ENCODE measurements at places on chromosomes 2 and 18. TPM values are rescaled to one million over a fixed set of nuclear protein-coding genes. Genes with fewer than 3 reads are reported as not detected.

GRCh38 chr2:38170067-38170466 is 94.1 kb upstream of the CYP1B1 start:
- DNase-seq = no peak

DNA sequence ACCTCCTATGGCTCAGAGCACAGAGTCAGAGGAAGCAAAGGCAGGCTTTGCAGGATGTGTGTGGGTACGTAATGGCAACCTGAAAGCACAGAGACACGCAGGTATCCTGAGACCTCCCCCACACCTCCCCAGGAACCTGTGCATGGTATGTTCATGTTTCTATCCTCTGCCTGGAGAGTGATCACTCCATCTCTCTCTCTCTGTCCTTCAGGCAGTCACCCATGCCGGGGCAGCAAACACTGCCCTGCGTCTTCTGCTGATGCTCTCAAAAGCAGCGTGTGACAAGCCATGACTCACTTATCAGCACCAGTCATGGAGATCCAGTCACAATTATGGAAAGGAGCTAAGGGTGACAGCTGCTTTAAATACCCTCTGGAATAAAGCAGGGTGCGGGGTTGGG is 52.7 kb downstream of the PDCL3 start:
- DNase-seq = no peak

DNA sequence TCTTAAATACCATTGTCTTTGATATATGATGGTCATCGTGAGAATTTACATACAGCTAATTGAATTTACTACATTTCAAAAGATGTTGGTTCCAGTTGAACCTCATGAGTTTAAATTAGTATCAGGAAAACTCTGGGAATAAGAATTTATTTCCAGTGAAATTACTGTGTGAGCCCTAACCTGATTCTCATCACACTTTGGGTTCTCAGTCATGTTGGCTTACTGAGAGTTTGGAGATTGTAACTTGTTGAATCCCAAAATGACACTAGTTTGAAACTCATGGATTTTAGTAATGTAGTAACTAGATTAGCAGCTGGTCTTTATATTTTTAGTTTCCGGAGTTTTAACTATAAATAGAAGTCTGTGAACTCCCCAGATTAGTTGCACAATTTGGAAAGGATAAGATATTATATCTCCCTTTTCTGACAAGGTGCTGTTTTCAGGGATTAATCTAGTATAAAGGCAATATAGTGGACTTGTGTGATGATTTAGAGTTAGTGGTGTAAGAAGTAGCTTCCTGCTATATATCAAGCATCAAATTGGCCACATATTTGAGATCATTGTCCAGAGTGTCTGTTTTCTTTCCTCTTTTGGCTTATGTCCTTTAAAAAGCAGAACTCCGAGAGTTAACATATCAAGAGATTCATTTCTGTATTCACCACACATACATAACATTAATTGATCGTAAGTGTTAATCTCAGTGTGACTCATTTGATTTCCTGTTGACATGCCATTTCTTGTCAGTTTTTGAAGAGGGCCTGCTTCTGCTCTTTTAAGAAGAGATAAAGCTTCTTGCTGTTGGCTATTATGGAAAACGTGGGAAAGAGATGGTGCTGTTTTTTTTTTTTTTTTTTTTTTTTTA is 15.7 kb downstream of the NDUFV2 start:
- peak; percentile 71 for DNase-seq

- no peak for DNase-seq
Measured at GRCh38 chr2:219748671-219749570, 121.5 kb downstream of the SLC4A3 start.

The PROC gene
- under 0.01 TPM for total RNA-seq

- DNase-seq = no peak
Measured at GRCh38 chr2:85954590-85955458, 66.0 kb upstream of the ST3GAL5 start.

DNA sequence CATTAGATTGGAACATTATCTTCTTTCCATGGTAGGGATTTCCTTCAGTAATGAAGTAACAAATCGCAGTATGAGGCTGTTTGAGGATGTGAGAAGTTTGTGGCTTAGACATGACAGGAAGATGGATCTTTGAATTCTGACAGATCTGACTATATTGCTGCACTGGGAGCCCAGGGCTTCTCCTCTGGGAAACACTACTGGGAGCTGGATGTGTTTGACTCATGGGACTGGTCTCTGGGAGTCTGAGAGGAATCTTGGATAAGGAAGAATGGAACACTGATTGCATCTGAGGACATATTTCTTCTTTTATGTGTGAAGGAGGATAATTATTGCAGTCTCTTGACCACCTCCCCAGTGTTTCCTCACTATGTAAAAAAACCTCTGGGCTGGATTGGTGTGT is 77.2 kb upstream of the ST6GAL2 start:
- DNase-seq = no peak

GRCh38 chr2:105736145-105736544 is 8.6 kb upstream of the NCK2 start:
- no peak for DNase-seq

DNA sequence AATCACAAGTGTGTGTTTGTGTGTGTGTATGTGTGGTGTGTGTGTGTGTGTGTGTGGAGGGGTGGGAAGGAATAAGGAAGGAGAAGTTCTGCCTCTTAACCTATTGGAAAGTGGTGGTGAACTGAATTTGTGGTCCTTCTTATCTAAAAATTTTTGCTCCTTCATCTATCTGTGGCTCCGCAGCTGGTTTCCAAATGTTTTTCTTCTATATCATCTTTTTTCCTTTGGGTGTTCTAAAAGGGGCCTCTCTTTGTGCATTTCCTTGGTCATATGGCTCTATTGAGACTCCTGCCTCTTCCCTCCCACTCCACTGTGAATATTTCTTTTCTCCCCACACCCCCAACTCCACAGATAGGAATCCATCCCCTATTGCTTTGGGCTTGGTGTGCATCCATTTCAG is 254.9 kb upstream of the CWC22 start:
- no peak for DNase-seq

The RSAD2 gene
- total RNA-seq = 0.20 TPM

The TBC1D8 gene
- 96.8 TPM for total RNA-seq

The SEPTIN10 gene
- 63.9 TPM for total RNA-seq

- no peak for DNase-seq
Measured at GRCh38 chr18:26207937-26208336, 18.3 kb upstream of the TAF4B start.

All from lung microvascular endothelial cell (primary cell).